ENCODE measurements at places on chromosomes 1 and 21.

DNA sequence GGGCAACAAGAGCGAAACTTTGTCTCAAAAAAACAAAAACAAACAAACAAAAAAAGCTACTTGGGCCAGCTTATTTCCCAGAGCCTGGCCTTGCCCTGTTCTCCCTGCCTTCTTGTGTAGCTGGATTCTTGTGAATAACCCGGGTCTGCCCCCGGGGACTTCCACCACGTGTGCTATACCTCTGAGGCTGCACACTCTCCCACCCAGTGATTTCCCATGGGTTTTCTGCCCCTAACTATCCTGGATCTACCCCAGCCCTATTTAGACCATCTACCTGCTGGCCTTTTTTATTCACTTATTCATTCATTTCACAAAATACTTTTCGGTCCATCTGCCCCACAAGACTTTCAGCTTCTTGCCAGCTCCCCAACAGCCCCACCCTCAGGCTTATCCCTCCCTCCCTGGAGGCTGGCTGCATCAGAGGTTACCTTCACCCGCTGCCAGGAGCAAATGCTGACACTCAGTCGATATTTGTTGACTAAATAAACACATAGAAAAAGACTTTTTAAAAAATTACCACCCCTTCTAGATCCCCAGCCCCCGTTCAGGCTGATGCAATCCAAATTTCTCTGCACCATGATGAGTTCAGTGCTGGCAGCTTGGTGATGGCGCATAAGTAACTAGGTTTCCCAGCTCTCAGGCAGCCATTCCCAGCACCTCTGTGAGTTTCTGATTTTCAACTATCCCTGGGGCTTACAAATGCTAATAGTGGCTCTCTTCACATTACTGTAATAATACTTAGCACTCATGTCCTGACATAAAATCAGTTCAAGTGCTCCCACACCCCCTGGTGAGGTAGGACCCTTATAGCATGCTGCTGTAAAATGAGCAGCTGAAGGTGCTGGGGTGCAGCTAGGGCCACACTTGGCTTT, 30.7 kb upstream of the TARBP1 start:
- no peak for DNase-seq

GRCh38 chr1:54284781-54285529, 85.0 kb downstream of the MRPL37 start:
- no peak for DNase-seq

DNA sequence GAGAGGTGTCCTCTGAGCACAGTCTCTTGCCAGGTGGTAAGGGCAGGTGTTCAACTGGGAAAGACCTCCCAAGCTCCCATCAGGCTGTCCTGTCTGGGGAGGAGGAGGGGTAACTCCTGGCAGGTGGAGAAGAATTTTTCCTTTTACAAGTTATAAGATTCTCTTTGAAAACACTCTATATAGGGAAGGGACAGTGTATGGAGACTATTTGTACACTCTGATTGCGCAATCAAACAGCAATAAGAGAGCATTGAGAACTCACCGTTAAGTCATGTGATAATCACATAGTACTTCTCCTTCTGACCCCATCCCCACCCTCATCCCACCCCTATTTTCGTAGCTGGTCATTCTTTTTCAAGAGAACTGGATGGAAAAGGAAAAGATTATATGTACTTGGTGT, 179.3 kb upstream of the ZNF644 start:
- no peak for DNase-seq

DNA sequence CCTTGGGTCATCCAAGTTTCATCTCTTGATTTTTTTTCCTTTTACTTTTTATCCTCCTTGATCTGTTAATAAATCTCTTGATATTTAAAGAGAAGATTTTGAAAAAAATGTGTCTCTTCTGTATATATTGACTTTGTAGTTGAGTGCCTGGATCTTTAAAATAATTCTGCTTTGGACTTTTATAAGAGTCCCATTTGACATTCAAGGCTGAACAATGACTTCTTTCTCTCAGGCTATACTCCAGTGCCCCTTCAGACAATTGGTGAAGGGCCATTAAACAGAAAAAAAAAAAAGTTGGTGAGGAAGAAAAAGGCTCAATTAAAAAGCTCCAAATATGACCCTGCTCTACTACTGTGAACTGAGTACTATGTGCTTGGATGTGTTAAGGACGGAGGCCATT, 40.9 kb upstream of the CITED4 start:
- no peak for DNase-seq

DNA sequence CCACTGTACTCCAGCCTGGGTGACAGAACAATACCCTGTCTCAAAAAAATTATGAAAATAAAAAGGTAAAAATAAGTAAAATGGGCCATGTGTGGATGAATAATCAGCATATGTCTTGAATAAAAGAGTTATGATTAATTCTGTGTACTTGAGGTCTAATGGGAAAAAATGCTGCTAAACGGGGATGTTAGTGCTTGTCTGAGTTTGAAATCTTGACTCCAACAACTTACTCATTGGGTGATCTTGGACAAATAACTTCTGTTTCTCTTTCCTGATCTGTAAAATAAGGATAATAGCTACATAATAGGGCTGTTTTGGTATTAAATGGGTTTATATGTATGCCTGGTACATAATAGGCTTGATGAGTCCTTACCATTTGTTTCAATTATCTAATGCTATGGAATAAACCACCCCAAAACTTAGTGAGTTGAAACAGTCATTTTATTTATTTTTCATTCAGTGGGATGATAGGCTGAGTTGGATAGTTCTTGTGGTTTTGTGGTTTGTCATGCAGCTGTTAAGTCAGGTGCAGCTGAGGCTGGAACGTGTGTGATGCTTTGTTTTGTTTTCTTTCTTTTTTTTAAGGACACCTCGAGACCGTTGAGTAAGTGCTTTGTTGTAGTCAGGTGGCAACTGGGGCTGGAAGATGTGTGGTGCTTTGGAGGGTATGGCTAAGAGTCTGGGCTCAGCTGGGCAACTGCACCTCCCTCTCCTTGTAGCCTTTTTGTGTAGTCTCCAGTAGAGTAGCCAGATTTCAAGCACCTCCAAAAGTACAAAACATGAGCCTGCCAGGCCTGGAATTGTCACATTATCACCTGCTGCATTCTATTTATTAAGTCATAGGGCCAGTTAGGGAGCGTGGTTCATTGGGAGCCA, 4.9 kb downstream of the MDM4 start:
- DNase-seq: peak; percentile 66

GRCh38 chr1:116573431-116574095, 2.7 kb upstream of the CD58 start:
- no peak for DNase-seq

DNA sequence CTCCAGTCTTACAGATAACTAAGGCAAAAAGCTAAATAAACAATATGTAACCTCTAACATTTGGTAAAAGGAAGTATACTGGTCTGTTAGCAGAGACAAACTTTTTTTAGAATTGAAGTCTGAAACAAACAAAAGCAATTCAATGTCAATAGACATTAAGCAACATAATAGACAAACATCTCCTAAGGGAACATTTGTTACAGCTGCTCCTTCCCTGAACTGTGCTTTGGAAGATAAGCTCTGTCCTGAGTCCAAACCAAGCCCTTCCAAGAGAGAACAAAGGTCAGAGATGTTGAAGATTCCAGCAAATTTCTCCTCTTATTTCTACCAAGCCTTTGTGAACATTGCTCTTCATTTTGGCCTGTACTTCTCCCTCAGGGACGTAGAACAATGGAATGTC, 25.3 kb downstream of the FMO2 start:
- DNase-seq: no peak

DNA sequence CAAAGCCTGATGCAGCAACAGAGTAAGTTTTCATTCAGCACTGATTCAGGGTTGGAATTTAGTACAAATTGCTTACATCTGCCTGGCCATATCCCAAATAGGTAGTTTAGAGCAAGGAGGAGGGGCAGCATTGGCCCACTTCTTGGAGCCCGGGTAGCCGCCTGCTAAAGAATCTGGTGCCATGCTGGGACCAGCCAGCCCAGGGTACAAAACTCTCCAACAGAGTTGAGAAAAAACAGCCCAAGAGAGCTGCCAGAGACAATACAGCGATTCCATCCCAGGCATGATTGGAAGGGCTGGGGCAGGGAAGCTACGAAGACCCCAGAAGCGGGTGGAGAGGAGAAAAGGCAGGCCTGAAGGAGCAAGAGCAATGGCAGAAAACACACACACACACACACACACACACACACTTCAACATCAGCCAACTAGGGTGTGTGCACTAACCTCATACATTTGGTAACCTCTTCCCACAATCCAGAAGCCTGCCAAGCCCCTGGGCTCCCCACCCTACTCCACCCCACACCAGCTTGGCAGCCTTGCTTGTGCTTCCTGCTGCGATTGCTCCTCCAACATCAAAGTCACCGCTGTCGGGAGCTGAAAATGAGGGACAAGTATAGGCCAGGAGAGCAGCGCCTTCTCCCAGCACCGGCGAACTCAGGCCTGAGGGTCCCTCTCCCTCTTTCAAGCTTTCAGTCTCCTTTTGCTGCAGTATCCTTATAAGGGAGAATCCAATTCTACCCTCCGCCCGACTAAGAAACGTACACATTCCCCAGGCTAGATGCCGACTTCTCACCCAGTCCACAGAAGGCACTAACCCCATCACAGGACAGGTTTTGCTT, 1.2 kb downstream of the PIK3C2B start:
- DNase-seq: peak; percentile 43
